ENCODE measurements at places on chromosomes 3 and 15.

- no peak for DNase-seq
These were observed 31.6 kb upstream of the LRRC3B start for GRCh38 chr3:26590919-26591484.

GRCh38 chr15:65411465-65412071 is 11.2 kb downstream of the IGDCC4 start:
- DNase-seq, result no peak

DNA sequence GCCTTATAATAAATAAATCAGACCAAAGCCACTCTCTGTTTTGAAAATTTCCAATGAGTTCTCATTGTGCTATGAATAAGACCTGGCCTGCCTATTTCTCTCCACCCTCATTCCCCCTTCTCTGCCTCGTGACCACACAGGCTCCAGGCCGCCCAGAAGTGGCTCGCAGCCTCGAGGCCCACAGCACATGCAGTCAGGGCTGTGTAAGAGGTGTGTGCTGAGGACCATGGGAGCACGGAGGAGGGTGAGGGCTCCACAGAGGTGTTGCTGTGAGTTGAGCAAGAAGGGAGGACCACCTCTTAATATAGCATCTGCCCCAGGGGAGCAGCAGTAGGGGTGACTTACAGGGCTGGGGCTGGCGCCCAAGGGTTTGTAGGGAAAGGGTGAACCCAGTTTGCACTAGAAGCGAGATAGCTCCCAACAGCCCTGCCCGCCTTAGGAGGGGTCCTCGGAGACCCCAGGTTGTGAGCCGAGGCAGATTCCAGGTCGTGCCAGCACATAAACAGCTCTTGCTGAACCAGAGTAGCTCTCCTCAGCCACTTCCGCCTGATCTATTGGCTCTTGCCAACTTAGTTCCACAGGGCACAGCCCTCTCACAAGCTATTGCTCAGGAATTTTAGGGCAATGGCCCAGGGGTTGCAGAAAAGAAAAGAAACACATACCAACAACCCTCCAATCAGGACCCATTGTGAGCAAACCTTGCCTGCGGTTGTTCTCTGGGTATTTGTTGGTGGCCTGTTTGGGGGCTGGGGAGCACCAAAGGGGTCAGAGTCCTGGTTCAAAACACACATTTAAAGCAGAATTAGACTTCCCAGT is 117.7 kb downstream of the MYLK start:
- no peak for DNase-seq

GRCh38 chr3:112119962-112120836 is 12.8 kb downstream of the GCSAM start:
- DNase-seq, result no peak

DNA sequence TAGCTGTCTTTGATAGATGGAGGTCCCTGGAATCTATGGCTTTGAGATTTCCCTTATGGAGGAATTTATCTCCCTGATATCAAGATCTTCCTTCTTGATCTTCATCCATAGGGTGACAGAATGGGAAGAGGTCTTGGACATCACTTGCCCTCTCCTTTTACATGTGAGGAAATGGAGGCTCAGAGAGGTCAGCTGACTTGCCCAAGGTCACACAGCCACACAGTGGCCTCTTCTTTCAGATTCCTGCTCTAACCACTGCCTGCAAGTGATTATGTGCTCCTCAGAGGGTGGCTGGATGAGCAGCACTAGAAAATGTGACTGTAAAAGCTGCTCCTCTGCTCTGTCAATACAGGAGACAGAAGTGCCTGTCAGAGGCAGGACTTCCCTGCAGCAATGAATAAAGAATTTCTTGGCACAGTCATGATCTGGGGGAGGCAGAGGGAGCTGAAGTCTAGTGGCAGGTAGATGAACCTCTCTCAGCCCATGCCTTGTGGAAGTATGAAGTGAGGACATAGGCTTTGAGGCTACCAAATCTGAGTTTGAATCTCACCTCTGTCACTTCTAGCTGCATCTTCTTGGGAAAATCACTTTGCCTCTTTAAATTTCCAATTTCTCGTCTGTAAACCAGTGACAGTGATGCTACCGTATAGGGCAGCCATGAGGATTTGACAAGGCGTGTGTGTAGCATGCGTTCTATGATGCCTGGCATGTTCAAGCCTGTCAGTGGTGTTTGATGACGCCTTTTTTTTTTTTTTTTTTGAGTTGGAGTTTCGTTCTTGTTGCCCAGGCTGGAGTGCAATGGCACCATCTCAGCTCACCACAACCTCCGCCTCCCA is 12.0 kb downstream of the SSUH2 start:
- no peak for DNase-seq

- DNase-seq, result no peak
These were observed 656.4 kb downstream of the MECOM start for GRCh38 chr3:169007145-169007544.

DNA sequence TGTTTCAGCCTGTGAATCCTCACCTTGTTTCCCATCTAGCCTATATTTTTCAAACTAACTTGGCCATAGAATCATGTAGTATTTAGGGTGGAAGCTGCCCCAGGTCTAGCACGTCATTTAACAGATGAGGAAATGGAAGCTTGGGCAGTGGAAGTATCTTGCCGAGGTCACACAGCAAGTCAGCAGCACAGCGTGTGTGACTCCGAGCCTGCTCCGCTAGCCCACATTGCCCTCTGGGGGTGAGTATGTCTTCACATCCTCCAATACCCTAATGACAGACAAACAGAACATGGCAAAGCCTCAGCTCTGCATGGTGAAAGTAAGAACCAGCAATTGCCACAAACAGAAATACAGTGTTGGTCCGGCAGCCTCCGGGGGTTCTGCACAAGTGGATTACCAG is 2.2 kb upstream of the CCR5 start:
- no peak for DNase-seq

- no peak for DNase-seq
These were observed 62.5 kb upstream of the SNRK start for GRCh38 chr3:43223670-43224364.

DNA sequence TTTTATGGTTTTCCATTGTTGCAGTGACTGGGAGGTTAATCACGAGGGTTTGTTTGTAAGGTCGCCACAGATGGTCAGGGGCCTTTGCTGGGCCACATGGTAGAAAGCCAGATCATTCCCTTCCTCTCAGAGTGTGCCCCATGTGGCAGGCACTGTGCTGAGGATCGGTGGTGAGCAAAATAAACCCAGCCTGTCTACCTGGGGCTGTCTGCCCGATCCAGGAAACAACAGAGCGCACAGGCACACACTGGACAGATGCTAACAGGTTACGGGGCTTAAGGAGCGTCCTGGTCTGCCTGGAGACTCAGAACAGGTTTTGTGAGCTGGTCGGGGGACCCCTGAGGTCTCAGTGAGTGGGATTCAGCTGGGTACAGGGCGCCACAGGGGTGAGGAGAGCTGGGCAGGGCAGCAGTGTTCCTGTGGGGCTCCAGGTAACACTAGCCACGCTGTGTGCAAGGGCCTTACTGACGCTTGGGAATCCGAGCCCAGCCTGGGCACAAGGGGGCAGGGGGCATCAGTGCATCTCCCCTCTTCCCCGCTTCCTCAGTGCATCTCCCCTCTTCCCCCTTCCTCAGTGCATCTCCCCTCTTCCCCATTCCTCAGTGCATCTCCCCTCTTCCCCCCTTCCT is 136.4 kb downstream of the DNAJB8 start:
- no peak for DNase-seq

DNA sequence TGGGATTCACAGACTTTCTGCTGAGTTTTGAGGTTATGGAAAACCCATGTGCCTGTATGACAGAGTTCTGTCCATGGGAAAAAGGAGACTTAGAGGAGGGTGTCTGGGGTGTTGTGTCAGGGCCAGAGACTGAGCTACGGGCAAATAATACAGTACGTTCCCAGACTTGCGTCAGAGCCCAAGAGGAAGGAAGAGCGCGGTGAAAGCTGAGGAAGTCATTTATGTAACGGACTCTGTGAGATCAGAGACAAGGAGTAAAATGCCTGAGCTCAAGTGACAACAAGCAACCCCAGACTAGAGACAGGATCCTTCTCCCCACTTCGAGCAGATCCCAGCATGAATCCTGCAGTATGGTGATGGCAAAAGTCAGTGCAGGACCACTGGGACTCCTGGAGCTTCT is 368.6 kb upstream of the MCTP2 start:
- no peak for DNase-seq

DNA sequence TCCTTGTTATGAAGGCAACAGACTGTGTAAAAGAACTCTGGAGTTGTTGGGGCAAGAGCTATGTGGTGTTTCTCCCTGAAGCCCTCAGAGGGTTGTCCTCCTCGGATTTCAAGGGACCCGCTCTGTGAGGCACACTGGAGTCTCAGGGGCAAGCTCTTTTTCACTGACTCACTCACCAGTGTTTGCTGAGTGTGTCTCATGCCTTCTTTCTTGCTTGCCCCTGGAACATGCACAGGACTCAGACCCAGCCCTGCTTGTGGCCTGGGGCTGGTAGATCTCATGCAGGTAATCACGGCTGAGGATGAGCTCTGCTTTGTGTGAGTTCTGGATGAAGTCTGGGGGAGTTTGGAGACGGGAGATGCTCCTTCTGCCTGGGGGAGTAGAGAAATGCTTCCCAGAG is 93.7 kb downstream of the CACNA1D start:
- DNase-seq, result no peak

DNA sequence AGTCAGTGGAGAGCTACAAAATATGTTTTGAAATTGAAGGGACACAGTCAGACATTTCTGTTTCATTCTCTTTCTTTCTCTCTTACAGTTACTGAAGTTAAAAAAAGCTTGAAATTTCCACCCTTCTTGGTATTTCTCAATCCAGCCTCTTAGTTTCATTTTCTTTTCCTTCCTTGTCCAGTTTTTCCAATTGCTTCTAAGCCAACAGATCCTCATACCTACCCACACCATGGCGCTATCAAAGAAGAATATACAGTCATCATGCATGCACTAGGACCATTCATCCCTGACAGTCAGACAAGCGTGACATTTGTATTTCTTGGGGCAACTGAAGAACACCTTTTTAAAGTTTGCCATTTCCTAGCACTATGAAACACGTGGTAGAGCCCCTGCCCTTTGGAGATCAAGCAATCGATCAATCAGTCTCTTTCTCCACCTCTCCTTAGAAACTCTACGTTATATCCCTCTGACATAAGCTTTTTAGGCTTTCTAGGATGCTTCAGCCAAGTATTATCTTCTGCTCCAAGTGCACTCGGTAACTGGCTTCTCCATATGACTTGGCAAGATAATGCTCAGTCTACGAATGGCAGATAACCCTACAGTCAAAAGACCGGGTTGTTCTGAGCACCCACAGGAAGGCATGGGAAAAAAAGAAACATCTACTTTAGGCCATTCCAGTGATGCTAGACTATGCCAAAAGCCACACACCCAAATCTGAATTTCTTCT is 65.4 kb downstream of the FBN1 start:
- no peak for DNase-seq

GRCh38 chr3:46276497-46277099 is 34.3 kb downstream of the CCR3 start:
- no peak for DNase-seq

GRCh38 chr15:98438326-98438725 is 210.0 kb upstream of the IGF1R start:
- DNase-seq, result no peak

DNA sequence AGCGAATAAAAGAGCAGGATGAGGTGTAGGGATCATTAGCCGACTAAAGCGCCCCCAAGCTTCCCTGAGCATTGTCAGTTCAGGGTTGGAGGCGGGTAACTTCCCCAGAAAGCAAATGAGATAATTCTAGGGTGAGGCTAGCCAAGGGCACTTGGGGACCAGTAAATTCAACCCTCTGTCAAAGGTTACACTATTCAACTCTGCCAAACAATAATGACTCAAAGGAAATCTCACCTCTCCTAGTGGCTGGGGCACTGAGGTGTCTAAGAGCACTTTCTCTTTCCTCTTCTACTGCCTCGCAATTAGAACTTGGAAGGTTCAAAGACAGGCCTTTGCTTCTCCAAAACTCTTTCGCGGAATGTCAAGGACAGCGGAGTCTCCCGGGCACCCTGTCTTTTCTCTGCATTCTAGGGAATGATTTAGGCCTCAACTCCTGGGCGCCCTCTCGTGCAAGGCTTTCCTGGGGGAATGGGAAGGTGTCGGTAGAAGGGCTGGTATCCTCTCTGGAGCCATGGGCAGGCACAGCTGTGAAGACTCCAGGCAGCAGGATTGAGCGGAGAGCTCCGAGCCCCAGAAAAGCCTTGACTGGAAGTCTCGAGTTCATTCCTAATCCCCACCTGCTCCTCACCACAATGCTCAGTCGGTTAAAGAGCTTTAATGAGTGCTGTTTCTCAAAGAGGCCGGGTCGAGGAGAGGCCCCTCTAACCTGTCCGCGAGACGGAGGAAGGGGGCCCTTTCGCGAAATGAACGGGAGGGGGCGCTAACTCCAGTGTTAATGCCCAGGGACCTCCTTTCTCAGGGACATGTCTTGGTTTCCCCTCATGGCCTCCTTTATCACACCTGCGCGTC is 21.9 kb downstream of the ZIC4 start:
- DNase-seq, result no peak

GRCh38 chr3:133593243-133593642 is 19.8 kb downstream of the CDV3 start:
- no peak for DNase-seq

- DNase-seq, result no peak
These were observed 29.7 kb downstream of the ZNF106 start for GRCh38 chr15:42461261-42461660.

DNA sequence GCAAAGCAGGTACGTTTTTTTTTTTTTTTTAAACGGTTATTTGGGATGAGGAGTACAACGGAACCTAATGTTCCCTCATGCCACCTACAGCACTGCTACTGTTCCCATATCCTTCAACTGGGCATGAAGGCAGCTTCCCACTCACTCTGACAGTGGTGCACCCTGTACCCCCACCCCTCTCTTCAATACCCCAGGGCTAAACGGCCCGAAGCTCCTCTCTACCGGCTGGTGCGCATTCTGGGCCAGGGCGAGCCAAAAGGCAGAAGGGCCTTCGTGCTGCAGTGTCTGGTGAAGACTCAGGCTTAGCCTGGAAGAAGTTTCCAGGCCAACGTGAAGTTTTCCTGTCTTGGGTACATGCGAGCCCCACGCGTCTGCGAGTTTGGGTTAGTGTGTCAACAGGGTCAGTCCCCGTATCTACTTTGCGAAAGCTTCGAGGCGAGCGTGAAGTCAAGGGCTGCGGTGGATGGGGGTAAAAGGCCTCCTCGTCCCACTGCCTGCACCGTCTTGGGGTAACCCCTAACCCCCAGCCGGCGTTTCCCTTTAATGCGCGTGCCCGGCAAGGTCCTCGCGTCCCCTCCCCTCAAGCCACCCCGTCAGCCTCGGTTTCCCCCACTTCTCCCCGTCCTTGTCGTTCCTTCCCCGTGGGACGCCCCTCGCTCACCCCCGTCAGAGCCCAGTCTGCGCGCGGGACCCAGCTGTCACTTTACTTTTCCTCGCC is 765 bp upstream of the UBE2E2 start:
- DNase-seq, result no peak

- no peak for DNase-seq
These were observed 29.9 kb upstream of the CACNA2D2 start for GRCh38 chr3:50533316-50533715.

All from GM12892 (cell line).